ENCODE measurements at places on chromosomes 1 and 21. TPM values are rescaled to one million over a fixed set of nuclear protein-coding genes. Genes with fewer than 3 reads are reported as not detected.
A peak's percentile ranks its signal among the peaks of the same experiment; 100 is the strongest.

The TIE1 gene
- 0.21 TPM for total RNA-seq

The TYW3 gene
- total RNA-seq = not detected

DNA sequence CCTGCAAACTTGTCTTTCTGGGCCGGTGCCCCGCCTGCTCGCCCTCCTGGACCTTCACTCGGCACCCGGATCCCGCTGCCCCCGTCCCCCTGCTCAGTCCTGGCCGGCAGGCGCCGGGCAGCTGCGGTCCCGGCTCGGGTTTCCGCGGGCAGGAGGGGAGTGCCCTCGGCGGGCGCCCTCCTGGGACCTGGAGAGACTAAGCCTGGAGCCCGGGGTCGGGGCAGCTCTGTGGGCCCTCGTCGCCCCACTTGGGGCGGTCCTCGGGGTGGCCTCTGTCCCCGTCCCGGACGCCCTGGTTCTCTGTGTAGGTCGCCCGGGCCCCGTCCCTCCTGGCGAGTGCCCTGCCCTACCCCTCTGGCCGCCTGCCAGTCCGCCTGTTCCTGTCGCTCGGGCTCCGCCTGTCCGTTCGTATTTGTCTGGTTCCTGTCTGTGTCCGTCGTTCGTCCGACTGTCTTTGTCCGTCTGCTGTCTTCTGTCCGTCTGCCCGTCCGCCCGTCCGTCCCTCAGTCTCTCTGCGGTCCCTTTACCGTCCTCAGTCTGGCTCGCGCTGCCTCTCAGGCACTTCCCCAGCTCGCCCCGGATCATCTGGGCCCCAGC is 490 bp downstream of the SERINC2 start:
- H3K36me3 ChIP-seq = no peaks in the 10 kb centered on the region
- peak overlapping the region; percentile 91 for H3K4me3 ChIP-seq
- H3K4me1 ChIP-seq = peaks cover 26% of the 10 kb centered on the region
- H3K27ac ChIP-seq = peak overlapping the region; percentile 28
- peak; percentile 70 for DNase-seq

DNA sequence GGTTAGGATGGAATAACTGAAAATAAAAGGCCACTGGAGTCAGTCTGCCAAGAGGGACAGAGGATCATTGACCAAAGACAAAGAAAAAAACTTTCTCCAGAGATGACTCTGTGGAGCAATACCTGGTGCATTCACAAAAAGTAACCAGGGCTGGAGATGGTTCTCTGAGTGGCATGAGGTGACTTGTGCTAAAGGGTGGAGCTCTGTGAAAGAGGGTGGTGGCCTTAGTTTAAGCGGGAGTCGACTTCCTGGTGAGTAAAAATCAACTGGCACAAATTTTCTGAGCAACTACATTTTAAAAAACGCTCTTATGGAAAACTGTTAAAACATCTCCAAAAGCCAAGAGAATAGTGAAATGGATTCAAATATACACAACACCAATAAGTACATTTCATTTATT is 10.0 kb downstream of the NHLH2 start:
- no peaks in the 10 kb centered on the region for H3K36me3 ChIP-seq
- H3K4me1 ChIP-seq = peaks cover 11% of the 10 kb centered on the region
- no peak for DNase-seq
- H3K27me3 ChIP-seq = peaks cover 39% of the 10 kb centered on the region
- H3K4me3 ChIP-seq = no peak overlapping the region

GRCh38 chr1:81155131-81155530 is 645.6 kb upstream of the ADGRL2 start:
- no peak overlapping the region for H3K4me3 ChIP-seq
- no peak for DNase-seq
- H3K4me1 ChIP-seq = peaks cover 23% of the 10 kb centered on the region
- H3K27ac ChIP-seq = no peak overlapping the region

DNA sequence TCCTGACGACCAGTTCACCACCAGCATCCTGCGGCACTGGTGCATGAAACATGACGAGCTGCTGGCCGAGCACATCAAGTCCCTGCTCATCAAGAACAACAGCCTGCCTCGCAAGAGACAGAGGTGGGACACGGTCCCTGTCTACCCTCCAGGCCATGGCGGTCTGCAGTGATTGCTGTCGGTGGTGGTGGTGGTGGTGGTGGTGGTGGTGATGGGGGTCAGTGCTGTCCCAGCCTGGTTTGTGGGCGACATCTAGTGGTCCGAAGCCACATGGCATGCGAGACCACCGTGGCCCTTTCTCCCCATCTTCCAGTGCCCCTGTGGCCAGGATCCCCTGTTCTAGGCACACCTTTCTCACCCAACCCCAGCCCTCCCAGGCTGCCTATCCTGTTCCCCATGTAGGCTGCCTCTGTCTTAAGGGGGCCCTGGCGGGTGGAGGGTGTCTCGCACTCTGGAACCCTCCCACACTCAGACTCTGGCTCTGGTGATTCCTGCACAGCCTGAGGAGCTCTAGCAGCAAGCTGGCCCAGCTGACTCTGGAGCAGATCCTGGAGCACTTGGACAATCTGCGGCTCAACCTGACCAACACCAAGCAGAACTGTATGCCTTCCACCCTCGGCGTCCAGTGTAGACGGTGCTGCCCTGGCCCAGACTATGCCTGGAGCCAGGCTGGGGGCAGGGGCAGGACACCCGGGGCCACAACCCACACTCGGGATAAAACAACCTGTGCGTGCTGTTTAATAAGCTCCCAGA is 3.2 kb upstream of the SLC27A3 start:
- no peak overlapping the region for H3K4me3 ChIP-seq
- peak; percentile 66 for DNase-seq
- H3K36me3 ChIP-seq = no peaks in the 10 kb centered on the region
- no peak overlapping the region for H3K27ac ChIP-seq
- H3K27me3 ChIP-seq = peaks cover 6% of the 10 kb centered on the region

DNA sequence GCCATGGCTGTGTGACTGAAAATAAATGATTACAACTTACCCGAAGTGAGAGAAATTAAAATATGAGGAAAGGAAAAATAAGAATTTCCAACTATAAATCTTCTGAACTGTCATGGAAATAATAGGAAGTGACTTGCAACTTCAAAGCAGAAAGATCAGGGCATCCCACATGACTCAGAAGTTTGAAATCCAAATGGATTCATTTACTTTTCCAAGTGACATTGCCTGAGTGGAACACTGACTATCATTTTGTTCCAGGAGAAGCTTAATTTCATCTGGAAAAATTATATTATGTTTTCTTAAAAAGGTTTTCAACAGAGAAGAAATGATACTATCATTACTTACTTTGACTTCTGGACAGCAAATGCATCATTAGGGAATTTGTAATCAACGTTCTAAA is 110.8 kb downstream of the GREM2 start:
- no peak overlapping the region for H3K27ac ChIP-seq
- H3K36me3 ChIP-seq = no peaks in the 10 kb centered on the region
- no peak overlapping the region for H3K4me3 ChIP-seq
- no peaks in the 10 kb centered on the region for H3K27me3 ChIP-seq
- no peaks in the 10 kb centered on the region for H3K4me1 ChIP-seq
- DNase-seq = no peak

- H3K27ac ChIP-seq = peak within 1 kb of the TSS; percentile 98
- no peaks in the 10 kb centered on the region for H3K27me3 ChIP-seq
- peaks cover 2% of the 10 kb centered on the region for H3K36me3 ChIP-seq
- peaks cover 33% of the 10 kb centered on the region for H3K4me1 ChIP-seq
- DNase-seq = peak; percentile 63
Observed at GRCh38 chr1:26410706-26411623, at the start of gene LIN28A. LIN28A (plus strand) TSS chr1:26410817; CDS start chr1:26410892, 75 bp downstream.

GRCh38 chr21:26164311-26164710 is 6.3 kb downstream of the APP start:
- H3K36me3 ChIP-seq = no peaks in the 10 kb centered on the region
- H3K27ac ChIP-seq = no peak overlapping the region
- no peak for DNase-seq
- no peak overlapping the region for H3K4me3 ChIP-seq
- H3K27me3 ChIP-seq = no peaks in the 10 kb centered on the region

GRCh38 chr1:173302366-173302765 is 95.2 kb upstream of the TNFSF4 start:
- no peak for DNase-seq
- H3K4me3 ChIP-seq = no peak overlapping the region
- no peaks in the 10 kb centered on the region for H3K36me3 ChIP-seq
- peaks cover 42% of the 10 kb centered on the region for H3K4me1 ChIP-seq

DNA sequence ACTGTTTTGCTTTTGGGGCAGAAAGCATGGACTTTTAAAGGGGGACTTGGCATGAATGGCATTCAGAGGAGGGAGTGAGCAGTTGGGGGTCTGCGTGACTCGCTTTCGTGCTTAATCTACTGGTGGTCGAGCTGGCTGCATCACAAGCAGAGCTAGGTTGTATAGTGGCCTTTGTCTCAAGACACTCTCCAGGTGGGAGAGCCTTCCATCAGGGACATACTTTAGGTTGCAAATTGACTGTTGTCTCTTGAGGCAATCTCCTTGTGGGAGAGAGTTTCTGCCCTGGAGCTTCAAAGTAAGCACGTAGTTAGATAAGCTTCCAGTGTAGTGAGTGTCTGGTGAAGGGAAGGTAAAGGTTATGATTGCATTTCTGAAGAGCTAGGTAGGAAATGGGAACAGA is 93.9 kb downstream of the C1orf21 start:
- H3K27ac ChIP-seq = peak overlapping the region; percentile 24
- no peaks in the 10 kb centered on the region for H3K36me3 ChIP-seq
- no peaks in the 10 kb centered on the region for H3K27me3 ChIP-seq
- H3K4me3 ChIP-seq = no peak overlapping the region
- DNase-seq = peak; percentile 54

Data from neural progenitor cell (in vitro differentiated cells).